ENCODE measurements at places on chromosomes 7 and 10.

DNA sequence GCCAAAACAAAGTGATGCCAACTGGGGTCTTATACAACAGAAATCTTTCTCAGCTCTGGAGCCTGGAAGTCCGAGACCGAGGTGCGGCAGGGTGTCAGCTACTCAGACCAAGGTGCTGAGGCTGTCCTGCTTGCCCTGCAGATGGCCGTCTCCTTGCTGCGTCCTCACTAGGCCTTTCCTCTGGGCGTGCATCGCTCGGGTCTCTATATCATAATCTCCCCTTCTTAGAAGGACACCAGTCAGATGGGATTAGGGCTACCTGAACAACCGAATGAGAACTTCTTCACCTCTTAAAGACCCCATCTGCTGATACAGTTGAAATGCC, 244.7 kb downstream of the EBF3 start:
- no peak for DNase-seq
- no peak overlapping the region for H3K4me3 ChIP-seq
- no peaks in the 10 kb centered on the region for H3K27me3 ChIP-seq
- no peaks in the 10 kb centered on the region for H3K36me3 ChIP-seq
- H3K4me1 ChIP-seq = no peaks in the 10 kb centered on the region

DNA sequence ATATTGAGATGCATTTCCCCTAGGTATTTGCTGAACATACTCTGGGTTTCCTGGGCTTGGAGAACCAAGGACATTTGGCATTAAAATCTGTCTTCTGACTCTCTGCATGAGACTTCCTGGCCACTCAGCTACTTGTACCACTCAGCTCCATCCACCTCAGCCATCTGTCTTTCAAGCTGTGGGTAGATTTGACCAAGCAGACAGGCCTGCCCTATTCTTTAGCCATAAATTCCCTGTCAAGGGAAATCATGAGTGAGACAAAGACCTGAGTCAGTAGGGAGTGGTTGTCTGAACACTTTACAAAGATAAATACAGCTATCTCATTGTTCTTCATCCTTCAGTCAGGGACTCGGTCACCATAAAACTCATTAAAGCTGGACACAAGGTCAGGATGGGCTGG, 399.1 kb downstream of the GPAM start:
- H3K4me1 ChIP-seq = no peaks in the 10 kb centered on the region
- DNase-seq = no peak
- H3K36me3 ChIP-seq = no peaks in the 10 kb centered on the region
- no peaks in the 10 kb centered on the region for H3K27me3 ChIP-seq

GRCh38 chr7:3063016-3063753, 19.5 kb upstream of the CARD11 start:
- peaks cover 3% of the 10 kb centered on the region for H3K27me3 ChIP-seq
- DNase-seq = no peak
- H3K4me3 ChIP-seq = no peak overlapping the region
- no peak overlapping the region for H3K27ac ChIP-seq

- H3K4me3 ChIP-seq = no peak overlapping the region
- no peaks in the 10 kb centered on the region for H3K27me3 ChIP-seq
- H3K4me1 ChIP-seq = no peaks in the 10 kb centered on the region
- H3K36me3 ChIP-seq = no peaks in the 10 kb centered on the region
- no peak for DNase-seq
Observed at GRCh38 chr10:69818676-69819239, 17.1 kb downstream of the COL13A1 start.

DNA sequence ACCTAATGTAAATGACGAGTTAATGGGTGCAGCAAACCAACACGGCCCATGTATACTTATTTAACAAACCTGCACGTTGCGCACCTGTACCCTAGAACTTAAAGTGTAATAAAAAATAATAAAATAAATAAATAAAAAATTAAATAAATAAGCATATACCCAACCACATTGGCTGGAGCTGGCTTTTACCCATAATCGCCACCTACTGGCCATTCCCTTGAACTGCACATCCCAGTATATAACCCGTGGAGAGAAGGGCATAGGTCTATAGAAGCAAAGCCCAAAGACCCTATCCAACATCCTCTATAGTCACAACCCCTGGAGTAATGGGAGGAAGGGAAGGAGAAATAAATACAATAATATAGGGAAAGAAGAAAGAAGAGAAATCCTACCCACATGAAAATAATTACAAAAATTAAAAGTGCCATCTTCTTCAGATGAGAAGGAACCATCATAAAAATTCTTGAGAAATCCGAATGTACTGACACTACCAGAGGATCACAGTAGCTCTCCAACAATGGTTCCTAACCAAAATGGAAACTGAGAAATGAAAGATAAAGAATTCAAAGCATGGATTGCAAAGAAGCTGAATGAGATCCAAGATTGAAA, 65.6 kb downstream of the TWIST1 start:
- no peaks in the 10 kb centered on the region for H3K27me3 ChIP-seq
- H3K4me1 ChIP-seq = no peaks in the 10 kb centered on the region
- H3K36me3 ChIP-seq = no peaks in the 10 kb centered on the region
- peak; percentile 1 for DNase-seq

DNA sequence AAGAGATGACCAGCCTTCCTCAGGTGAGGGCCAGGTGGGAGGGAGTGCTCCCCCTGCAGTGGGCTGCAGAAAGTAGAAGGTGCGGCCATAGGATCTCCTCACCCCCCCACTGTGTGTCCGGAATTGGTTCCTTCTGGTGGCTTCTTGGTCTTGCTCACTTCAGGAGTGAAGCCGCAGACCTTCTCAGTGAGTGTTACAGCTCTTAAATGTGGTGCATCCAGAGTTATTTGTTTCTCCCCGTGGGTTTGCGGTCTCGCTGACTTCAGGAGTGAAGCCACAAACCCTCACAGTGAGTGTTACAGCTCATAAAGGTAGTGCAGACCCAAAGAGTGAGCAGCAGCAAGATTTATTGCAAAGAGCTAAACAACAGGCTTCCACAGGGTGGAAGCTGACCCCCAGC, 90.3 kb upstream of the NPS start:
- no peaks in the 10 kb centered on the region for H3K4me1 ChIP-seq
- H3K4me3 ChIP-seq = no peak overlapping the region
- no peak for DNase-seq
- H3K27me3 ChIP-seq = no peaks in the 10 kb centered on the region
- H3K27ac ChIP-seq = no peak overlapping the region

DNA sequence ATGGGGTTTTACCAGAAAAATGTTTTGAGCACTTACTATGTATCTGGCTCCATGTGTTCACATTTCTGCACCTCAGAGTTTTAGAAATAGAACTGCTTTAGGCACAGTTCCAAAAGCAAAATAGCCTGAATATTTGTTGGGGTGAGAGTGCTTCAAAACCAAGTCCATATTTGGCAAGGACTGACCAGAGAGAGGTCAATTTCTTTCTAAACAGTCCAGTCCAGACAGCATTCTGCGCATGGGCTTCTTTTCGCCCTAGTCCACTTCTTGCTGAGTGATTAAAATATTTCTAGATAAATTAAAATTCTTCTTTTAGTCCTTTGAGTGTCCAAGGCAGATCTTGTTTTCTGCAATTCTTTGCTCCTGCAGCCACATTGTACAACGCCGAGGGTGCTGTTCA, 427.0 kb downstream of the PHTF2 start:
- no peaks in the 10 kb centered on the region for H3K27me3 ChIP-seq
- no peaks in the 10 kb centered on the region for H3K36me3 ChIP-seq
- H3K4me3 ChIP-seq = no peak overlapping the region
- no peaks in the 10 kb centered on the region for H3K4me1 ChIP-seq
- peak; percentile 17 for DNase-seq
